ENCODE measurements at places on chromosomes 12 and 14. TPM values are rescaled to one million over a fixed set of nuclear protein-coding genes. Genes with fewer than 3 reads are reported as not detected.

The MAP1LC3B2 gene
- 7.7 TPM for total RNA-seq

The PTPRB gene
- total RNA-seq: 29.4 TPM

The SMIM41 gene
- total RNA-seq: not detected

- DNase-seq: peak; percentile 70
These were observed 73.6 kb downstream of the TESC start for GRCh38 chr12:117025481-117026151.

DNA sequence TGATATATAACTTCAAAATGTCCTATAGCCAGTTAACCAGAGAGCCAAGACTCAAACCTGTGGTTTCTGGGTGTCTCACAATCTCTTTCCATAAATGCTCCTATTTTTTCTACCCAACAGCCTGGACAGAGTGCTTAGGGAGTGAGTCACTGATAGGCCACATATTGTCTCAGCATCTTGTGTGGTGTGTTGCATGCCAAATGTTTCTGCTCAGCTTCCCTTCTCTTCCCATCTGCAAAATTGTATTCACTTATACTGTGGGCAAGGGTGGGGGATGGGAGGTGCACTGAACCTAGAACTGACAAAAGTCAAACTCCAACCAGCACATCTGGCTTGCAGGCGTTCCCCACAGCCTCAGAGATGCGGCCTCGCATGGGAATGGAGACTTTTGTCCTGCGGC is 123.3 kb downstream of the KCNA5 start:
- DNase-seq: peak; percentile 71

GRCh38 chr14:95191445-95192199 is 34.3 kb upstream of the DICER1 start:
- DNase-seq: no peak

- no peak for DNase-seq
These were observed 382.6 kb downstream of the SNAPC1 start for GRCh38 chr14:62144863-62145262.

DNA sequence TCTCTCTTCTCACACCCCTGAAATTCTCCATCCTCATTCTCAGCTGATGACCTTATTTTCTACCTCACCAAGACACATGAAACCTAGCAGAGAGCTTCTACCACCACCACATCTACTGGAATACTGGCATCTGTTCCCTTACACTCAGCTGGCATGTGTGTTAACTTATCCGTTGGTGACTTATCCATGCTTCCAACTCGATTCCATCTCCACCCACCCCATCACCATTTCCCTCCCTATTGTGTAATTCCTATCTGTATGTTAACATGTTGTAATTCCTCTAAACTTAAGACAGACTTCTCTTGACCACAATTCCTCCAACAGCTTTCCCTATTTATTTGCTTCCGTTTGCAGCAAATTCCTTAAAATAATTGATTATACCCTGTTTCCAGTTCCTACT is 15.4 kb downstream of the C1S start:
- DNase-seq: no peak

- peak; percentile 22 for DNase-seq
These were observed 80.3 kb downstream of the ESRRB start for GRCh38 chr14:76456200-76456599.
